ENCODE measurements at places on chromosomes 6 and 20. TPM values are rescaled to one million over a fixed set of nuclear protein-coding genes. Genes with fewer than 3 reads are reported as not detected.

GRCh38 chr6:137880746-137881521 lies 13.9 kb downstream of the TNFAIP3 start:
- H3K4me3 ChIP-seq: no peak overlapping the region
- H3K27me3 ChIP-seq: no peaks in the 10 kb centered on the region
- no peak for DNase-seq

- no peak overlapping the region for H3K4me3 ChIP-seq
- no peaks in the 10 kb centered on the region for H3K36me3 ChIP-seq
- H3K27ac ChIP-seq: no peak overlapping the region
- no peak for DNase-seq
- no peaks in the 10 kb centered on the region for H3K4me1 ChIP-seq
Observed at GRCh38 chr6:11009353-11009752, 34.8 kb downstream of the ELOVL2 start.

DNA sequence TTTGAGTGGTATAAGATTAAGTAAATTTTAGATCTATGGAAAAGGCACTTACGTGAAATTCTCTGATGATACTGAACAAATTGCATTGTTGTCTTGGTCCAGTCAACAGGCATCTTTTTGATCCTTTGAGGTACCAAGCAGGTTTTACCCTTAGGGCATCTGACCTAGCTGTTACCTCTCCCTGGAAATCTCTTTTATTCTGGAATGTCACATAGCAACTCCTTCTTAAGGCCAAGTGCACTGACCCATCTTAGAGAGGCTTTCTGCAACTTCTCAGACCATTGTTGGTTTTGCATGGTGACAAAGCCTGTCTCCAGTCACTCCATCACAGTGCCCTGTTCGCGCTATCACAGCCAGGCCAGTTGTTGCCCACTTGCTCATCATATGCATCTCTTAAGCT lies 42.0 kb downstream of the TPD52L1 start:
- H3K4me3 ChIP-seq: no peak overlapping the region
- peaks cover 57% of the 10 kb centered on the region for H3K4me1 ChIP-seq
- peak overlapping the region; percentile 91 for H3K27ac ChIP-seq
- H3K27me3 ChIP-seq: no peaks in the 10 kb centered on the region

DNA sequence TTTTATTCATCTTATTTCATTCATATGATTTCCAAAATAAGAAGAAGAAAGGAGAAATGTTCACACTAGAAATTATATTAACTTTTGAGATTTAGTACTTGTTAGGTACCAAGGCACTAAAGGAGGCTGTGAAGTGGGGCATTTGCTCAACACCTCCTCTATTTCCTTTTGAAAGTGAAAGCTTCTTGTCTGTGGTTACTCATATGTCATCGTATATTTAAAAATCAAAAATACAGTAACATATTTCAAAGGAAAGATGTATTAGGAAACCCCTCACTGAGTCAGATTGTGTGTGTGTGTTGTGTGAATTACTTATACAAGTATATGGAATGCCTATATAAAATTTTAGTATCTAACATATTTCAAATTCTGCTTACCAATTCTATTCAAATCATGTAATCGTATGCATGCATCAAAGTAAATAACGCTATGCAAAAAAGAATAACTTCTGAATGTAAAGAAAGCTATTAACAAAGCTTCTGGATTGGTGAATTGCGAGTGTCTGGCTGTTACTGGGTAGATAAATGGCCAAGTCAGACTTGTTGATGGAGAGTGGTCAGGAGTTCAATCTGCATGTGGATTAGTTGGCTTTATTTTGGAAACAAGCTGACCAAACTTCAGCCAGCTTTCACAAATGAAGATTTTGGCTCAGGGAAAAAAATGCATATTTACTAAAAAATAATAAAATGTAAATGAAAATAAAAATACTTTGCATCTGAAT lies 70.9 kb downstream of the PACRG start:
- no peaks in the 10 kb centered on the region for H3K4me1 ChIP-seq
- no peaks in the 10 kb centered on the region for H3K36me3 ChIP-seq
- DNase-seq: no peak
- H3K27ac ChIP-seq: no peak overlapping the region
- no peaks in the 10 kb centered on the region for H3K27me3 ChIP-seq

DNA sequence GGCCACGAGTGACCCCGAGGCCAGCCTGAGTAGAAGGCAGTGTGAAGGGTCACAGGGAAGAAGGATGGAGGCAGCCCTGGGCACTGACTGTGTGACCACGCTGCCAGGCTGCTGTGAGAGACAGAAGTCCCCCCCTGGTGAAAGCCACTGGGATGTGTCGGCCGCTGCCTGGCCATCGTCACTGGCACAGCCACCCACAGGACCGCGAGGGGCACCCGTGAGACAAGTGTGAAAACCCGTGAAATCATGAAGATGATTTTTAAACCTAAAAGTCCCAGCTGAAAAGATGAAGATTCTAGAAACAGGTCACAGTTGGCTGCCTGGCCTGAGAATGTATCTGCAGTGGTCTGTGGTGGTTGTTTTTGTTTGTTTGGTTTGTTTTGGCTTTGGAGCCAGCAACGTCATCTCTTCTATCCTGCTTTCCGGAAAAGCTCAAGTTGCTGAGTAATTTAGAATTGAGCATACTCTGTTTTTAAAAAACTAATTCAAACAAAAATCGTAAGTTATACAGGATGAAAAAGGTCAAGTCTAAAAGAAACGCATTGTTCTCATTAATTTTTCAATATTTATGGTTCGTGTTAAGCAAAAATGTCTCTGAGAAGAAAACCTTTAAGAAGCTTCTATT lies 94.7 kb downstream of the HUS1B start:
- H3K36me3 ChIP-seq: peaks cover 30% of the 10 kb centered on the region
- no peaks in the 10 kb centered on the region for H3K4me1 ChIP-seq
- no peak overlapping the region for H3K27ac ChIP-seq
- DNase-seq: no peak
- no peak overlapping the region for H3K4me3 ChIP-seq

DNA sequence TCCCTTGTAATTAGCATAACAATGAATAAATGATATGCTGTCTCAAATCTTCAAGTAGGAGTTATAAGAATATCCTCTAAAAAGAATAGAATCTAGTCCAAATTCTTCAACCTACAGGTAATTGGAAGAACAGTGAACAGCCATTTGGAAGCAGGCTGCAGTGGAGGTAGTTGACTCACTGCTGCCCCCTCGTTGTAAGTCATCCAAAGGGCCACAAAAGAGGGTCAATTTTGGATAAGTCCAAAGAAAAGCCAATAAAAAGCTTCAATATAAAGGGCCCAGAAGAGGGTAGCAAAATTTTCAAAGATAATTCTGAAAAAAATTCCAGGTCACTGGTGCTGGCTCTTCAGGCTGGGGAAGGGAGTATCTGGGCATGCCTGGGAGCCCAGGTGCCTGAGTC lies 60.8 kb upstream of the SSTR4 start:
- H3K4me3 ChIP-seq: no peak overlapping the region
- H3K36me3 ChIP-seq: no peaks in the 10 kb centered on the region
- no peak overlapping the region for H3K27ac ChIP-seq
- no peak for DNase-seq
- H3K27me3 ChIP-seq: no peaks in the 10 kb centered on the region

- DNase-seq: no peak
- no peak overlapping the region for H3K4me3 ChIP-seq
- H3K27ac ChIP-seq: no peak overlapping the region
- no peaks in the 10 kb centered on the region for H3K4me1 ChIP-seq
- peaks cover 14% of the 10 kb centered on the region for H3K36me3 ChIP-seq
Observed at GRCh38 chr20:10404023-10404628, 29.9 kb downstream of the MKKS start.

- no peaks in the 10 kb centered on the region for H3K27me3 ChIP-seq
- no peaks in the 10 kb centered on the region for H3K4me1 ChIP-seq
- no peak overlapping the region for H3K27ac ChIP-seq
Observed at GRCh38 chr20:25090492-25091429, 8.8 kb upstream of the VSX1 start.

DNA sequence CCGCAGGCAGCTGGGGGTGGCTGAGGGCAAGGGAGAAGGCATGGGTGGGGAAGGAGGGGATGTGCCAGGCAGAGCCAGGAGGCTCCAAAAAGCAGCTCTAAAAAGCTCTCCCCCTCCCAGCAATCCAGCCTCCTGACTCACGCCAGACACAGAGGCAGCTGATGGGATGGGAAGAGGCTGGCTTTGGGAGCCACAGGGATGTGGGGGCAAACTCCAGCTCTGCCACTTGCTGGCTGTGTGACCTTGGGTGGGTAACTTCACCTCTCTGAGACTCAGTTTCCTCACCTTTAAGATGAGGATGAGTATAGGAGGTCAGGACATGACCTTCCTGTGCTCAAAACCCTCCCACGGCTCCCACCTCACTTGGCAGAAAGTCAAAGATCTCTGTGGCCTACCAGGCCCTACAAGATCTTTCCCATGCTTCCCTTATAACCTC lies 148.9 kb downstream of the CEBPB start:
- H3K27me3 ChIP-seq: no peaks in the 10 kb centered on the region
- H3K4me3 ChIP-seq: no peak overlapping the region
- H3K27ac ChIP-seq: peak overlapping the region; percentile 64
- peaks cover 4% of the 10 kb centered on the region for H3K4me1 ChIP-seq

GRCh38 chr20:51803148-51803854 lies 980 bp upstream of the SALL4 start:
- H3K27ac ChIP-seq: no peak overlapping the region
- H3K27me3 ChIP-seq: peaks cover 7% of the 10 kb centered on the region
- no peaks in the 10 kb centered on the region for H3K36me3 ChIP-seq
- H3K4me1 ChIP-seq: no peaks in the 10 kb centered on the region
- DNase-seq: no peak
- H3K4me3 ChIP-seq: no peak overlapping the region

DNA sequence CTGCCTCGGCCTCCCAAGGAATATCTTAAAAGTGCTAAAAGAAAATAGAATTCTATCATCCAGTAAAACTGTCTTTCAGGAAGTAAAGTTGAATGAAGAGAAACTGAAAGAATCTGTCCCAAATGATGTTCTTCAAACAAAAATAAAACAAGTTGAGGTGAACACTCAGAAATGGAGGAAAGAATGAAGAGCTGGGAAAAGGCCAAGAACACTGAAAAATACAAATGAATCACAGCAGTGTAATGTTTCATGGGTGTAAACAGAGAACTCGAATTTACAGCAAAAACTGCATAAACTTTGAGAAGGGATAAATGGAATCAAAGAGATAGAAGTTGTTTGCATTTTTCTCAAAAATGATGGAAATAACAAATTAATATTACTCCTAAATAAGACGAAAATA lies 317.3 kb downstream of the TAF4 start:
- H3K36me3 ChIP-seq: no peaks in the 10 kb centered on the region
- H3K4me1 ChIP-seq: no peaks in the 10 kb centered on the region
- H3K27ac ChIP-seq: no peak overlapping the region

The BACH2 gene
- 0.82 TPM for total RNA-seq

The LHFPL5 gene
- total RNA-seq: not detected

The KCNK5 gene
- 1.1 TPM for total RNA-seq

The DNMT3B gene
- 0.24 TPM for total RNA-seq

All from right atrium auricular region (tissue), 2 donors.